ENCODE measurements at places on chromosomes 1 and 21.
A peak's percentile ranks its signal among the peaks of the same experiment; 100 is the strongest.

DNA sequence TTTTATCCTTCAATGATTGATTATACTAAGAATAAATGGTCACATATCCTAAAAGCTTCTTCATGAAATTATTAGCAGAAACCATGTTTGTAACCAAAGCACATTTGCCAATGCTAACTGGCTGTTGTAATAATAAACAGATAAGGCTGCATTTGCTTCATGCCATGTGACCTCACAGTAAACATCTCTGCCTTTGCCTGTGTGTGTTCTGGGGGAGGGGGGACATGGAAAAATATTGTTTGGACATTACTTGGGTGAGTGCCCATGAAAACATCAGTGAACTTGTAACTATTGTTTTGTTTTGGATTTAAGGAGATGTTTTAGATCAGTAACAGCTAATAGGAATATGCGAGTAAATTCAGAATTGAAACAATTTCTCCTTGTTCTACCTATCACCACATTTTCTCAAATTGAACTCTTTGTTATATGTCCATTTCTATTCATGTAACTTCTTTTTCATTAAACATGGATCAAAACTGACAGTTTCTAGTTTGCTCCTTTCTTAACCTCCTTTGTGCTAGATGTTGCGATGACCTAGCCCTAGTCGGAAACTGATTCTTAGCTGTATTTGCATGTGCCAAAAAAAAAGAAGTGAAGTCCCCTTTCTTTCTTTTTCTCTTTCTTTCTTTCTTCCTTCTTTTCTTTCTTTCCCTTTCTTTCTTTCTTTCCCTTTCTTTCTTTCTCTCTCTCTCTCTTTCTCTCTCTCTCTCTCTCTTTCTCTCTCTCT lies 45.1 kb downstream of the MAP3K7CL start:
- DNase-seq: no peak

- no peak for DNase-seq
These were observed 485.9 kb downstream of the LMO4 start for GRCh38 chr1:87814573-87814972.

GRCh38 chr1:229156872-229157271 lies 114.0 kb upstream of the RAB4A start:
- no peak for DNase-seq

- DNase-seq: no peak
These were observed 390 bp upstream of the NGF start for GRCh38 chr1:115338457-115338820.

- no peak for DNase-seq
These were observed 18.2 kb downstream of the MRPS6 start for GRCh38 chr21:34091607-34092006.

DNA sequence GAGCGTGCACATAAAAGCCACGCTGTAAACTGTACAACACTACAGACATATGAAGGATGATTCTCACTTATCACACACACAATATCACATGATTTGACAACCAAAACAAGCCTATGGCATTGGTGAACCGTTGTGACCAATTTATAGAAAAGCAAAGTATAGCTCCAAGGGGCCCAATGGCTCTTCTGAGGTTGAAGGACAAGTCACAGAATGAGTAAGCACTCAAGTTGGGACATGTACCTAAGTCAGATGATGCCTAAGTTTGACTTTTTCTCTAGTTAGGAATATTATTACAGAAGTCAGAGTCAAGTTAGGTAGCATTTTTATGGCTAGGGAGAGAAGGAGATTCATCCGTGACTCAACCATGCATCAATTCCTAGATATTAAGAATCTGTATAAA lies 45.7 kb downstream of the PLPP3 start:
- no peak for DNase-seq

- DNase-seq: no peak
These were observed 1.2 kb downstream of the PPP1R8 start for GRCh38 chr1:27831568-27832410.

DNA sequence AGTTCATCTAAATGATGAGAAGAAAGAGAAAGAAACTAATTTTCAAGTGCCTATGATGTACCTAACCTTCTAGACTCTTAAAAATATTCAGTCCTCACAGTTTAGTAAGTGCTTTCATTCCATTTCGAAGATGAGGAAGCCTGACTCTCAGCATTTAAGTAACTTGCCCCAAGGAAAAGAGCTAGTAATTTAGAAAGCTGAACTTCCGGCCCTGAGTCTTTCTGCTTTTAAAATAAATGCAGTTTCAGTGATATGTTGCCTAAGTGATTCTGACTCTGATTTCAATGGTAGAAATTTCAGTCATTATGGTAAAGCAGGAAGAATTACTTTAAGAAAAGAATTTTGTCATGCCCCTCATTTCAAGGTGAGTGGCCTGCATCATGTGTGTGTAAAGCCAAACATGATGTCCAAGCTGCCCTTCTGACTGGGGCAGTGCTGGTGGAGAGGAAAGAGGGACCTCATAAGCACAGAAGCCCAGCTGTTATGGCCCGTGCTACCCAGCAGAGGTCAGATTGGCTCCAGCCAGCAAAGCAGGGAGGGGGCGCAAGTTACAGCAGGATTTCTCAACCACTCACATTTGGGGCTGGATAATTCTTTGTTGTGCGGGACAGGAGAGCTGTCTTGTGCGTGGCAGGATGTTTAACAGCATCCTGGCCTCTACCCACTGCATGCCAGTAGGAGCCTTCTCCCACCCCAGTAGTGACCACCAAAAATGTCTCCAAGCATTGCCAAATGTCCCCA lies 10.7 kb downstream of the ATP1A4 start:
- no peak for DNase-seq

DNA sequence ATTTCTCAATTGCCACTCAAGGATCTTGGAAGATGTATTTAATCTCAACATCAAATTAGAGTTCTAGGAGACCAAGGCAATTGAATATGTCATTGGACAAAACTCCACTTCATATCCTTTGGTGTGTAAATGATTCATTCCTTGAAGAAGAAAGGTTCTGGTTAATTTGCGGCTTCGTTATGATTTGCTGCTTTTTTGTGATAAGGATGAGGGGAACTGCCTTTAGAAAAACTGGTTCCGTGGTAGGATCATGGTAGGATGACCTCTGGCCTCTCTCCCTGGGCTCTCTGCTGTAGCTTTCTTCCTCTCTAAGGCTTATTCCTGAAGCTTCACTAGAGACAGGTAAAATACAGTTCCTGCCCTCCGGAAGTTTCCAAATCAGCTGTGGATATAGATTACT lies 51.5 kb upstream of the ERRFI1 start:
- no peak for DNase-seq

GRCh38 chr1:180210008-180210620 lies 19.9 kb upstream of the LHX4 start:
- no peak for DNase-seq

- no peak for DNase-seq
These were observed 6.1 kb upstream of the PLA2G5 start for GRCh38 chr1:20063861-20064292.

DNA sequence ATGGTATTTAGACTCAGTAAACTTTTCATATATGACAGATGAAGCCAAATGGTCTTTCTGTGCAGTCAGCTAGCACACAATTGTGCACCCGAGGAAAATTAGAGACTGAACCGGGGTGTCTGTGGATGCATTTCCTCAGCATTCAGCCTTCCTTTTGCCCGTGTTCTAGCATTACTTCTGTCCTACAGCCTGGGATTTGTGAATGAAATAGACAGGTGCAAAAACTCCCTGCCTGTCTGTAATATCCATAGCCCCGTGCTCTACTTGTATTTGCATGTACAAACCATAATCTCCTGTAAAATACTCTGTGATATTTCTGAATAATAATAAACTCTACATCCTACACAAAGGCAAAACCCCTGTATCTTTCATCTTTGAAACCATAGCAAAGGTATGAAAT lies 64.8 kb upstream of the LGALS8 start:
- no peak for DNase-seq

DNA sequence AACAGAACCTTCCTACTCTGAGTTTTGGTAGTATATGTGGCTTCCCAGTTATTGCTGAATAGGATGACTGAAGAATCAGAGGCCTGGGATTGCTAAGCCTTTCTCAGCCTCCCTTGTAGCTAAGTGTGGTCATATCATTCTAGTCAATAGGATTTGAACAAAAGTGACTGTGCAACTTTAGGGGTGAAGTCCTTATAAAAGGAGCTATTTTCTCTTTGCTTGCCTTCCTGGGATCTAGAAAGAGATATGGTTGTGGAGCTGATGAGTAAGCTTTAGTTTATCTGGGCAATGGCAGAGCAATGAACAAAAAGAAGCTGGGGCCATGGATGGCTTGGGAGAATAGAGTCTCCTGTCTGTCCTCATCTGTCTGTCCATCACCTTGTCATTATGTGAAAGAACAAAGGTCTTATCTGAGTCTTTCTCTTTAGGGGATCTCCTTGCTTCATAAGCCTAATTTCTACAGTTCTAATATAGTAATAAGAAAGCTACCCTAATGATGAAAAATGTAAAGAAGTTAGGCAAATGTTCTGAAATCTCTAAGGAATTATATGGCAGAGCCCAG lies 91.5 kb downstream of the TENT5C start:
- DNase-seq: no peak

DNA sequence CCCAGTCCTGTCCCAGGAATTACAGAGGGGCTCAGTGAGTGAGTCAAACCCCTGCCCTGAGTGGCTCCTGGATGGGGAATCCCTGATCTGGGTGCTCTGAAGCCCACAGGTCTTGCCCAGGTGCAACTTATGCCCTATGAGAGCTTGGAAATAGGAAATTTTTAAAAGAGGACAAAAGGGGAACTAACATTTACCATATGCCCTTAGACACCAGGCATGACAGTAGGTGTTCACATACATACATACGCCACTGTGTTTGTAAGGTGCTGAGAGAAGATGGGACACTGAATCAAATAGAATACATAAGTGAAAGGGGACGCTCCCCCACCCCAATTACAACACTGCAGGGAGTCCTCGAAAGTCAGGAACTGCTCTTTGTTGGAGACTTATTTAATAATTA lies 1.4 kb downstream of the CFAP45 start:
- no peak for DNase-seq

DNA sequence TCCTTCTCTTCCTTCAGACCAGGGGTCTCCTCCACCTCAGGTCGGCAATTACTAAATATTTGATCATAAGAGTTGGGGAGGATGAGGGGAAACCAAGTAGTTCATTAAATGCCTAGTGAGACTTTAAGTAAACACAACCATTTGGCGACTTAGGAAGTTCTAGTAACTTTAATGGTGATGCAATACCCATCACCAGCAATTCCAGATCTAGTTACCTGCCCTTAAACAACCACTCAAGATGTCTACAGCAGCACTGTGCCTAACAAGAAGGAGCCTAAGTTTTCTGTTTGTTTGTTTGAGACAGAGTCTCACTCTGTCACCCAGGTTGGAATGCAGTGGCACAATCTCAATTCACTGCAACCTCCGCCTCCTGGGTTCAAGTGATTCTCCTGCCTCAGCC lies 56.6 kb upstream of the L1TD1 start:
- no peak for DNase-seq

DNA sequence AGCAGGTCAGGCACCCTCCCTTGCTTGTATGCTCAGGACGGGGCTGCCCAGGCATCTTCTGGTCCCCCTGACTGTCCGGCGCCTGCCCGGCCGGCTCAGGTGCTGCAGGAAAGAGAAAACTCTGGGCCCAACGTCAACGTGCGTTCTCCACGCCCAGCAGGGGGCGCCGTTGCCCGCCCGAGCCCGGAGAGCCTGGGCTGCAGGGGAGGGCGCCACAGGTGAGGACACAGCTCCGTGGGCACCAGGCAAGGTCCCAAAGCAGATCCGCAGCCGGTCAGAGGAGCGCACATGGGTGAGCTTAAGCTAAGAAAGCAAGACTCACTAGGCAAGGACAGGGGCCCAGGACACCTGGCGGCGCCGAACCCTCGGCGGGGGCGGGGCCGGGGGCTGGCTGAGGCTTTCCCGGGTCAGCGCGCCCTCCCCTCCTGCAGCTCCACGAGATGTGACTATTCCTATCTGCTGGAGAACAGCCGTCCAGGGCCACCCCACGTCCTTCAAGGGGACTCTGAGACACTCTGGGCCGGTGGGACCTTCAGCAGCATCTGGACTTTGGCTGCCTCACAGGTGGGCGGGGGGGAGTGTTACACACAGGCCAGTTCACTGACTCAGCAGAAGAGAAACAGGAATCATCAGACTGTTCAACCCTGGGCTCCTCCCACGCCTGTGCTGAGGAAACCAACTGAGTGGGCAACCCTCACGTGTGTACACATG lies 29.3 kb downstream of the KRTAP10-1 start:
- DNase-seq: peak; percentile 70

DNA sequence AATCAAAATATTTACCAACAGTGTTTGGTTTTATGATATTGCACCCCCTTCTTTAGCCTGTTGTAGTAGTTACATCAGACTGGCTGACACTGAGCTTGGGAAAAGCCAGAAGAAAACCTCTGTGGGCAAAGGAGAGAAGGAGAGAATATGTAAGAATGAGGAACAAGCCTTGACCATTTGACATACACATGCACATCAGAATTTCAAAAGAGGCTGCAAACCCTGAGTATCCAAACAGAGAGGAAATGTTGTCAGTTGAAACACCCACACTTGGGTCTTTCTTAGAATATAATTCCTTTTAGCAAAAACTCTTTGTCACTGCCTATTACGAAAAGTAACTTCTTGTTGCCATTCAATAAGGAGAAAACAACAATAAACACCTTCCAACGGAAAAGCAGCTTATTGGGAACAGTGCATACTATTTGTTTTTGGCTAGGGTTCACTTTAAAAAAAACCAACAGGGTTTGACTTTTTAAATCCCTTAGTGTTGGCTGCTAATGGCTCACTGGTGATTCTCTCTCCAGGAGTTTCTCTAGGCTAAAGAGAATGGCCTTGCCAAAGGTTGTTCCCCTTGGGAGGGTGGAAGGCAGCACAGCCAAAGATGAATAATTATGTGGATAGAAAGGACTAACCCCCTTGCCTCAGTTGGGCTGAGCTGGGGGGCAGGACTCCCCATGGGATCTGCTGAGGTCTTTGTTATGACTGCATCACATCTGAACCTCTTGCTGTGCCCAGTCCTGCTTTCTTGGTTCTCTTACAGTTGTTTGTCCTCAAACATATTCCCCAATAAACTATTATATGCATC lies 48.9 kb downstream of the GORAB start:
- DNase-seq: no peak

DNA sequence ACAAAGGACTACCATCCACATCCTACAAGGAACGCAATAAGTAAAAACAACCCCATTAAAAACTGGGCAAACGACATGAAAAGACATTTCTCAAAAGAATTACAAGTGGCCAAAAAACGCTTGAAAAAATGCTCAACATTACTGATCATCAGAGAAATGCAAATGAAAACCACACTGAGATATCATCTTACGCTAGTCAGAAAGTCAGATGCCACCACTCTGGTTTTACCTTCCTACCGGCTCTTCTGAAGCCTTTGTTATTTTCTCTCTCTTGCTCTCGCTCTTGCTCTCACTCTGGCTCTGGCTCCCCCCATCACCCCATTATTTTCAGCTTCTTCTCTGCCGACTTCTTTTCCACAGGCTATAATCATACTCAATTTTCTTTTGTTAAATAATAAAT lies 38.8 kb downstream of the VPS45 start:
- DNase-seq: no peak

- no peak for DNase-seq
These were observed 7.5 kb upstream of the SOX13 start for GRCh38 chr1:204065174-204065985.

- DNase-seq: no peak
These were observed 33.2 kb upstream of the CDC42BPA start for GRCh38 chr1:227351443-227351842.
